Substantia nigra (tissue), 51 donors: ENCODE measurements at places on chromosomes 5 and 9.

- no peak for DNase-seq
Measured at GRCh38 chr9:137580209-137580953, 1.7 kb upstream of the DPH7 start.

DNA sequence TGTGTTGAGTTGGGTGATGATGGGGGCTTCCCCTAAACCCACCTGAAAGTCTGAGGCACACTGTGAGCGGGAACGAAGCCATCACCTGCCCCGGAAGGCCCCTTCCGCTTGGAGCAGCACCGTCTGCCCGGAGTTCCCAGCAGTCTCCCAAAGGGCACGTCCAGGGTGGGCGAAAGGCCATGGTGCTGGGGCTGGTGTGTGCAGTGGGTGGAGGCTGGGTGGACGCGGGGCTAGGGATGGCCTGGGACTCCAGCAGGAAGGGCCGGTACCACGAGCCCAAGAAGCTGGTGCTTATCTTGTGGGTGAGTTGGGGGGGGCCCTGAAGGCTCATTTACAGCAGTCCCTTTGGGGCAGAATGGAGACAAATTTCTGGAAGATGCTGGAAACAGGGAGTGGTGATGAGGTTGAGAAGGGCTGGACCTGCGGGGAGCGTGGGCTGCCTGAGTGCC lies 4.6 kb downstream of the FLT4 start:
- no peak for DNase-seq

- no peak for DNase-seq
Measured at GRCh38 chr9:4277531-4277991, 22.3 kb downstream of the GLIS3 start.

- DNase-seq = no peak
Measured at GRCh38 chr9:115116421-115117284, 1.3 kb downstream of the TNC start.

DNA sequence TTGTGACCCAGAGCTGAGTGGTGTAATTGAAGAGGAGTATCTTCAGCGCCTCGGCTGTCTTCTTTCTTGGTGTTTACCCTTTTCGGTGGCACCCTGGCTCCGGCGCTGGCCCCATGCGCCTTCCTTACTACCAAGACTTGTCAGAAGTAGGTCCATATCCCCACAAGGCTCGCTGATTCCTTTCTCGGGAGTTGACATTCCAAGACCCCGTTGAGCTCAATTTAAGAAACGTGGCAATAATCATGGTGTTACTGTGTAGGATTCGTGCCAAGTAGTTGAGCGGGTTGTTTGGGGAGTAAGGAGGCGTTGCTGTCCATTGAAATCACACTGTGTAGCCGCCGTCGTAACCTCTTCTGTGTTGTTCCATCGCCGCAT lies 795 bp downstream of the NDUFAF2 start:
- no peak for DNase-seq
